ENCODE measurements at places on chromosomes 6 and 20.

GRCh38 chr20:40244286-40244685 is 444.8 kb downstream of the MAFB start:
- DNase-seq, result no peak

DNA sequence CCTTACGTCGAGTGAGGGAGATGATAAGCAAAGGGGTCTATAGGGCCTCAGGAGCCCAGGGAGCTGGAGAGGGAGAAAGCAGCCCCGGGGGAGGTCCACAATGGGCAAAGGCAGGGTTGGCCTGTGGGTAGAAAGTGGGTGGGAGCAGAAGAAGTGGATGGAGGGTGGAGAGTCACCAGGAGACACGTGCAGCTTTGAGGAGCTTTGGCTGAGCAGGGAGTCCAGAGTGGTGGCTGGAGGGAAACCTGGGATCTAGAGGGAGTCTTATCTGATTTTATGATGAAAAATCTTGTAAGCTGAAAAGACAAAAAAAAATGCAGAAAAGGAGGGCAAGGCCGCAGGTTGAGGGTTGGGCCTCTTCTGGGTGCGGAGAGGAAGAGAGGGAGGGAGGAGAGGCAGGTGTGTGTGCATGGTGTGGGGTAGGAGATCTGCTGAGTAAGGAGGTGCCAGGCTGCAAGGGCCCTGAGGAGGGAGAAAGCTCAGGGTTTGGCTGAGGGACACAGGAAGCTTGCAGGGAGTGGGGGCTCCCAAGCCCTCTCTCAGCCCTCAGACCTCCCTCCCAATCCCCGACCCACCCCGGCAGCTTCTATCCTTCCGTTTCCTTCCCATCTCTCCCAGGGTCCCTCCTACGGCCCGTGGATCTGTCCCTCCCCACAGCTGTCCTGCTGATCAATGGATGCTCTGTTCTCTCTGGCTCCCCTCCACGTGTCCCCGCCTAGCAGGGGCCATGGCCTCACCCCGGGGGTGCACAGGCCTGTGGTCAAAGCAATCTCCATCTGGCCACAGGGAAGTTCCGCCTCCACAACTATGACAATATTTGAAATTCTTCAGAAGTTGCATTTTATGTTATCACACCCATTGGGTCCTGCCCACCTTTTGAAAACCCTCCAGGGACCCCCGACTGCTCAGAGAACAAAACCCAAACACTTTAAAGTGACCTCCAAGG is 17.1 kb upstream of the BPI start:
- no peak for DNase-seq

DNA sequence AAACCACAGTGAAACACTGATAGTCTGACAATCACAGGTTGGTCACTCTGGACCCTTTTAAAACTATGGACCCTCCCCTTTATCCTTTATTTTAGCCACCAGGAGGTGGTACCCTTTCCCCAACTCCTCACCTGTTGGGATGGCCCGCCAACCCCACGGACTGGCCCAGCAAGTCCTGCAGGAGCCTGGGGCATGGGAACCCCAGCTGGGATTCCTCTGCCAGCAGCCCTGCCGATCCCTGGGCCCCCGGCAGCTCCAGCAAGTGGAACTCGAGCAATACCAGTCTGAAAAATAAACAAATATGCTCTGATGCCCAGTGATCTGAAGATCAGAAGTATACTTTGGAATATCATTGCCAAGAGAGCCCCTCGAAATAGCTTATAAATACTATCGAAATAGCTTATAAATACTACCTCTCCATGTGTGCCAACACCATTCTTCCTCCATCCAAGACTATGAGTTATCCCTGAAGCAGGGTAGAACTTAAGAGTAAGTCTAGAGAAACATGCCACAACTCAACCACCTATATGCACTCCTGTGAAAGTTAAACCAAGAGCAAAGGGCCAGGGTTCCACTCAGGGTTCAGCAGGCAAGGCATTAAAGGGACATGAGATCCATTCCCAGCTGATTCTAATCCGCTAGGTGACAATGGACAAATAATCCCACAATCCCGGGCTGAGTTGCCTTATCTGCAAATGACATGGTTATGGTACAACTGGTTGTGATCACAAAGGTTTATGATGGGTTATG is 6.8 kb downstream of the SNRPB start:
- no peak for DNase-seq

GRCh38 chr6:100372326-100373091 is 92.2 kb downstream of the SIM1 start:
- no peak for DNase-seq

DNA sequence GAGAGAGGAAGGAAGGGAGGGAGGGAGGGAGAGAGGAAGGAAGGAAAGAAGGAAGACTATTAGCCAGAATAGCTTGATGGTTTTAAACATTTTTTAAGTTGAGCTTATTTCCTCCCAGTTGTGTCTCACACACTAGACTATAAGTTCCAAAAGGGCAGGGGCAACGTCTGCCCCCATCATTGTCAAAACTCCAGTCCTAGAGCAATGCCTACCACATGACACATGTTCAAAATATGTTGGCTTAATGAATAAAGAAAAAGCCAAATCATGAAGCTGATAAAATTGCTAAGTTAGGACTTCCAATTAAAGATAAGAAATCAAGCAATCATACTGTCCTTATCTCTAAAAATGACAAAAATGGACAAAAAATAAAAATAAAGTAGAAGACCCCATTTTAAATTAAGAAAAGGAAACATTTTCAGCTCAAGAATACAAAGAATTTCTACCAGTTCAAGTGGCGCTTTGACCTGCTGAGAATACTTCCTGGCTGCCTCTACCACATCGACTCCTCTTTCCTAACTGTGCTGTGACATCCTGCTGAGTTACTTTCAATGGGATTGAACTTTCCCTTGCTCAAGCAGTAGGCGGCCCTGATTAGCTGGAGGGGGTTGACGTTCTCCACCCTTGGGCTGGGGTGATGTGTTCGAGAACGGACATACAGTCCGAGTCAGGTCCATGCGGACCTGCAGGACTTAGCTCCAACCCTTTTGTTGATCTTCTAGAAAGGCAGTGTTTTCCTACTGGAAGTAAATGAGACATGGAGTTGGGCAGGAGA is 283.9 kb upstream of the FOXQ1 start:
- no peak for DNase-seq

GRCh38 chr6:166104107-166104506 is 63.5 kb downstream of the TBXT start:
- DNase-seq, result no peak

- DNase-seq, result no peak
Observed at GRCh38 chr20:31476294-31476585, 1.2 kb downstream of the REM1 start.

- peak; percentile 26 for DNase-seq
Observed at GRCh38 chr6:1436334-1437306, 47.2 kb downstream of the FOXF2 start.

DNA sequence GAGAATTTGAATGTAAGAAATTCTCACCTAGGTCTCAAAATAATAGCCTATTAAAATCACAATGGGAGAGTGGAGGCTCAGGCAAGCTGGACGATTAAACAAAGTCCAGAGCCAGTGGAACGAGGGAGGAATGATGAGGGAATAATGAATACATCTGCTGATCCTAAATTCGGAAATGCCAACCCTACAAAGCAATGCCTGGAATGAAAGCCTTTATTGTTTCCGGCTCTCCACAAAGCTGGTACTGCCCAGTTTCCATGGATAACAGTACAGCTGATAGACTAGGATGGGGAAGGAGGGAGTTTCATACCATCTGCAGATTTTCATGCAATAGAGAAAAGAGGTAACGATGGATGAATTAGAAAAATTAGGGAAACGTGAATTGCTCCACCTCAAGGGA is 356.1 kb downstream of the CBLN4 start:
- DNase-seq, result no peak

GRCh38 chr6:170575250-170575649 is 9.2 kb downstream of the PDCD2 start:
- no peak for DNase-seq

DNA sequence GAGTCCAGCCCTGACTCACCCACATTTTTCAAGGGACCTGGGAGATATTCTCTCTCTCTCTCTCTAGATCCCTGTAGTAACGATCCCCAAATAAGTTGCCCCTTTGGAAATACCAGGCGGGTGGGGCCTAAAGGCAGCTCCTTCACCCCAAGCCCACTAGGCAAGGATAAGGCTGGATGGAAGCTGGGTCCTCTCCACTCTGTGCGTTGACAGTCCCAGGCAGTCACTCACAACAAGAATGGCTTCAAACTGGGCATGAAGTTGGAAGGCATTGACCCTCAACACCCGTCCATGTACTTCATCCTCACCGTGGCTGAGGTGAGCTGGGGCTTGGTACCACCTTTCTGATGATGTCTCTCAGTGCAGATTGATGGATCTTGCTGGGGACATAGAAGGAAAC is 21.6 kb downstream of the L3MBTL1 start:
- DNase-seq, result no peak

DNA sequence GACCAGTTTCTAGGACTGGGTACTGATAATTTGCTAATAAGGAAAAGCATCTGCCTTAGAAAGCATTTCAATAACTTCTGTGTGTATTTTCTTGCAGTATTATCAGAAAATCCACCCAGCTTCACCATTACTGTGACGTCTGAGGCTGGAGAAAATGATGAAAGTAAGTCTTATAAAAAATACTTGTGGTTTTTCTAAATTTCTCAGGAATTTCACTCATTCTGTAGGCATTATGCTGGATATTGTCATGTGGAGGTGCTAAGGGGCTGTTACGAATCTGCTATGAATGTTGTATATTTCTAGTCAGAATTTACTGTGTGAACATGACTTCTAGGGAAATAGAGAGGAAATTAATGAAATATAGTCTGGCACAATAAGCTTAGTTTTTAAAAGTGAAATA is 8.9 kb downstream of the RWDD1 start:
- DNase-seq, result no peak

DNA sequence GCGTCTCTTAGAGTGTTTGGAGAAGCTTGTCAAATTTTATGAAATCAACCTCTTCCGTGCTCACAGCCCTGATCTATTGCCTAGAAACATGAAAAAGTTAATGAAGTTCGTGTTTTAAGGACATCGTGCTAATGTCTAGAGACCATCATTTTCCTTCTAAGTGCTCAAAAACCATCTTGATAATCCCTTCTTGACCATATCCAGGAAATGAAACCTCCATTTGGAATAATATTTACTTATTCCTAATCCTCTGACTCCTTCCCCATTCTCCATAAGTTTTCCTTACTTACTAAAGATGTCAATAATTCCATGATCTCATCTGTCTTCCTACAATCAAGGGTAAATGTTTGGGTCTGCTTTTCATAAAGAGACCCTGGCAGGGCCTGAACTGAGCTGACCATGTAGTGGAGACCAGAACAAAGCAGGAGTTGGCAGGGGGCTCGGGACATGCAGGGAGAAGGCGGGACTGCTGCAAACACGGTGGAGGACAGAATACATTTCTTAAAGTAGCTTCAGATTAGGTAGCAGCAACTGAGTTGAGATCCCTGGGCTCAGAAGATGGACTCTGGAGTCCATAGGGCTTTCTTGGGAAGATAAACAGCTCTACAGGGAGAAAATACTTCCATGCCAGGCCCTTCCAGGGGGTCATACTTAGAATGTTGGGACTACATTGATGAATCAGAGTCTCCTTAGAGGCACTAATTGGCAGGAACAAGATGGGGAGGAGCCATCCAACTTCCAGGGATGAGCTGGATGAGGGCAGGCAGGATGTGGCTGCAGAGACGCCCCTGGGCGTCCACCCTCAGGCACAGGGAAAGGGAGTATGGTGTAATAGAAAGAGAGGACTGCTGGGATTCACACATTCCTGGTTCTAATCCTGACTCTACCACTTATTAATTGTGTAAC is 100.7 kb downstream of the RIN2 start:
- no peak for DNase-seq

GRCh38 chr6:121436274-121436857 is 920 bp downstream of the GJA1 start:
- no peak for DNase-seq

DNA sequence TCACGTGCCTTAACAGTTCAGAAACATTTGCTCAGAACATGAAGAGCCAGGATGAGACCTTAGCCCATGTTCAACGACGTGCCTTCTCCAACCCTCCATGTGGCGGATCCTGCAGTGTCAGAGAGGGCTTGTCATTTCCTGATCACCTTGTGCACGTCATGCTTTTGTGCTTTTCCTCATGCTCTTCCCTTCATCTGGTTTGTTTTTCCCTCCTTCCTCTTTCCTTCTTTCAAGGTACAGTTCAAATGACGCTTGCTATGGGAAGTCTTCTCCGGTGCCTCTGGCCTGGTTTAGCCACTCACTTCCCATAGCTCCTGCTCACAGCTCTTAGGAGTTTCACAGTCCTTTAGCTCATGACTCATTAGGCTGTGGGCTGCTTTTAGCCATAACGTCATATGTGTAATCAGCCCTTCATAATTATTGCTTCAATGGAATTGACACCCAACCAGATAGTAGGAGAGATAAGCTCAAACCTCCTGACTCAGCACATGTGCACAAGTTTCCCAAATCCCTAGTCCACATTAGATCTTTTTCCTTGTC is 102.7 kb upstream of the CNKSR3 start:
- no peak for DNase-seq

DNA sequence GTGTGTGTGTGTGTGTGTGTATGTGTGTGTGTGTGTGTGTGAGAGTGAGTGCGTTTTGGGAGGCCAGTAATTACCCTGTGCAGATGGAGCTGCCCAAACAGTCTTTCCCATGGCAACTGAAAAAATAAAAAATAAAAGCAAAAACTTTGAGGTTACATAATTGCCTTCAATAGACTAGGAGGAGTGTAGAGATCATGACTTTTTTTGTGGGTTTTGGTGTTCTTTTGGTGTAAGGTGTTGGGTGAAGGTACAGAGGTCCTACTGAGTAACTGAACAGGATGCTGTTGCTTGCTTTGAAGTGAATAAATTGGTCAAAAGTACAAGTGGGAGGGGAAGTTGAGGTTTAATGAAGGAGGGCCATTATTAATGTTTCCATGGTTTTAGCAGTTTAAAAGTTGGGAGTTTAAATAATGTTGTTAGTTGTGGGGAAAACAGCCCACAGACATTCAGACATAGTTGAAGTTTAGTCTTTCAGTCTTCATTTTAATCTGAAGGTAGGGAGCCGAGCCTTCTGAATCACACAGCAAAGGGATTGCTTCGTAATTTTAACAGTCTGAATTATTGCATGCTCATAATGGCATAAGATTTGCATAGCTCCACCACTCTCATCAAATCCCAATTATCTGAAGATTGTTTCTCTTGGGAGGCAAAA is 251.4 kb downstream of the PRL start:
- DNase-seq, result no peak

DNA sequence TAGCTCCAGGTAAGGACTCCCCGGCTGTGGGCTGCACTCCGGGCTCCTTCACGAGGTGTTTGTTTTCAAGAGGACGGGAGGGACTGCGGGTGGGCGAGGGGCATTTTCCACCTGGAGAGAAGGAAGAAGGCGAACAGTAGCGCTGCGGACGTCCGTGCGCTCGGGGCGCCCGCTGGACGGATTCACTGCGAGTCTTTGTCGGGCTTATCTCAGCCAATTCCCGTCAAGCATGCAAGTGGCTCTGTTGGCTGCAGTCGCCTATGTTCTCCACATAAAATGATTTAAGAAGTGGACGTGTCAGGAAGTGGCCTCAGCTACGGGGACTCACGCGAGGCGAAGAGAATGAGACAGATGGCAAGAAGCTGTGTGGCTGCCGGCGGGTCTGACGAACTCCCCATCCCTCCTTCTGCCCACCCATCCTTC is 332 bp downstream of the GRIK2 start:
- DNase-seq, result no peak
